ENCODE measurements at places on chromosomes 3 and 15.

GRCh38 chr3:49132437-49133225, at the start of gene LAMB2:
Gene LAMB2, minus strand, starts transcription at chr3:49133050. Its CDS starts 183 bp downstream, at chr3:49132867.
- peak within 1 kb of the TSS; percentile 74 for H3K4me3 ChIP-seq
- peaks cover 37% of the 10 kb centered on the region for H3K4me1 ChIP-seq
- no peaks in the 10 kb centered on the region for H3K27me3 ChIP-seq
- peak within 1 kb of the TSS; percentile 93 for H3K27ac ChIP-seq
- peak; percentile 79 for DNase-seq

GRCh38 chr3:11152301-11152700, 2.0 kb upstream of the HRH1 start:
- no peak overlapping the region for H3K27ac ChIP-seq
- peaks cover 9% of the 10 kb centered on the region for H3K27me3 ChIP-seq
- H3K4me3 ChIP-seq, result no peak overlapping the region
- peaks cover 27% of the 10 kb centered on the region for H3K4me1 ChIP-seq
- DNase-seq, result no peak

DNA sequence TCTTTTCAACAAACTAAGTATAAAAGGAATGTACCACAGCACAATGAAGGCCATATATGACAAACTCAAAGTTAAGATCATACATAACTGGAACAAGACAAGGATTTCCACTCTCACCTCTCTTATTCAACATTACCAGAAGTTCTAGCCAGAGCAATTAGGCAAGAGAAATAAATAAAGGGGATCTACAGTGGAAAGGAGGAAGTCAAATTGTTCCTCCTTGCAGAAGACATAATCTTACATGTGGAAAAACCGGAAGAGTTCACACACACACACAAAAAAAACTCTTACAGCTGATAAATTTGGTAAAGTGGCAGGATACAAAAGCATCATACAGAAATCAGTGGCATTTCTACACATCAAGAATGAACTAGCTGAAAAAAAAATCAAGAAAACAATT, 277.9 kb downstream of the MCTP2 start:
- H3K4me1 ChIP-seq, result no peaks in the 10 kb centered on the region
- no peak for DNase-seq
- no peak overlapping the region for H3K4me3 ChIP-seq

DNA sequence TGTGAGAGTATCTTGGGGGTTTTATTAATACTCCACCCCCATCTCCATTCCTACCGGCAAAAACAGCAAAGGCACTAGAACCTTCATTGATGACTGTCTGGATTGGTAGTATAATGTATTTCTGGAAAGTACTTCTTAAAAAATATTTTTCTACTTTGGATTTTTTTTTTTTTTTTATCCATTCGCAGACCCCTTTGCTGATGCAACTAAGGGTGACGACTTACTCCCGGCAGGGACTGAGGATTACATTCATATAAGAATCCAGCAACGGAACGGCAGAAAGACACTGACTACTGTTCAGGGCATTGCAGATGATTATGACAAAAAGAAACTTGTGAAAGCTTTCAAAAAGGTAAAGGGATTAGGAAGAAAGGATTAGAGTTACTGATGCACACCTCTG, 1.2 kb downstream of the EIF1B start:
- H3K27me3 ChIP-seq, result no peaks in the 10 kb centered on the region
- peaks cover 7% of the 10 kb centered on the region for H3K4me1 ChIP-seq
- H3K4me3 ChIP-seq, result peak overlapping the region; percentile 99
- peak; percentile 79 for DNase-seq

- no peak overlapping the region for H3K27ac ChIP-seq
- peaks cover 51% of the 10 kb centered on the region for H3K36me3 ChIP-seq
- peak overlapping the region; percentile 93 for H3K4me3 ChIP-seq
- no peak for DNase-seq
Observed at GRCh38 chr3:49022688-49023171, 809 bp downstream of the NDUFAF3 start.

GRCh38 chr15:32676169-32676568, 34.7 kb downstream of the SCG5 start:
- H3K27ac ChIP-seq, result no peak overlapping the region
- DNase-seq, result no peak
- no peak overlapping the region for H3K4me3 ChIP-seq
- H3K4me1 ChIP-seq, result peaks cover 11% of the 10 kb centered on the region

- DNase-seq, result no peak
- no peaks in the 10 kb centered on the region for H3K27me3 ChIP-seq
- no peak overlapping the region for H3K4me3 ChIP-seq
- H3K27ac ChIP-seq, result no peak overlapping the region
- H3K36me3 ChIP-seq, result peaks cover 39% of the 10 kb centered on the region
- H3K4me1 ChIP-seq, result peaks cover 24% of the 10 kb centered on the region
Observed at GRCh38 chr3:14513566-14514322, 26.4 kb downstream of the GRIP2 start.

DNA sequence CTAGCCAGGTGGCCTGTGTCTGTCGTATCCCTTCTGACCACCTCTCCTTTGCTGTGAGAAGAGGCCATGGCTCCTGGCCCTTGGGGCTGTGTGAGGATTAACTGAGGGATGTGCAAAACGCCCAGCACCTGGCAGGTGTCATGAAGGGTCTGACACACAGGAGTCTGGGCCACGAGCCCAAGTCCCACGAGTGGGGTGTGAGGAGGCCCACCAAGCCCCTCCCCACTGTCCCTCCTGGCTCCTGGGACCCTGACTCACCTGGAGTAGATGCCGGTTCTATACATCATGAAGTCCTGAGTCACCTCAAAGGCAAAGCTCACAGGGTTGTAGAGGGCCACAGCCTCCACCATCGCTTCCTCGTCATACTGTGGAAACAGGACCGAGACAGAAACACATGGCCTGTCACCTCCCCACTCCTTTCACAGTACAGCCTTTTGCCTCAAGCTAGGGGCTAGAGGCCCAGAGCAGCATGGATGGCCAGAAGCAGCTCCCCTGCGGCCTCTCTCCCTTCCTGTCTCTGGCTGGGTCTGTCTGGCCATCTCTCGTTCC, 19.7 kb downstream of the CTSH start:
- H3K4me3 ChIP-seq, result no peak overlapping the region
- no peak overlapping the region for H3K27ac ChIP-seq
- no peaks in the 10 kb centered on the region for H3K27me3 ChIP-seq
- peaks cover 61% of the 10 kb centered on the region for H3K36me3 ChIP-seq
- peaks cover 3% of the 10 kb centered on the region for H3K4me1 ChIP-seq

DNA sequence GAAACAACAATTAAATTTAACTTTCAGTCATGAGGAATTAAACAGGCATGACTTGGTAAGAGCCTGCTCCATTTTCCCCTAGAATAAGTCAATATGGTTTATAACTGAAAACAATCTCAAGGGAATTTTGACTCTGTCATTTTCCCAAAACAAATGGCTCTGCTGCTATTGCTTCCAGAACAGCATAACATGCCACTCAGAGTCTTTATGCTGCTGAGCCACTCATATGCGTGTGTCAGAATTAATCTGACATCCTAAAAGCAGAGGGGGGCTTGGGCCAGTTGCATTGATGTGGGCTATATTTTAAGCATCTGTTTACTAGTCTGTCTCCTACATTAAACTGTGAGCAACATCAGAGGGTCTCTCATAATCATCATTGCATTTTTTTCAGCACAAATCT, 111.1 kb upstream of the ABI3BP start:
- no peak overlapping the region for H3K4me3 ChIP-seq
- H3K36me3 ChIP-seq, result no peaks in the 10 kb centered on the region
- no peaks in the 10 kb centered on the region for H3K27me3 ChIP-seq
- H3K27ac ChIP-seq, result no peak overlapping the region
- DNase-seq, result peak; percentile 36

GRCh38 chr3:136838641-136839555, 20.0 kb downstream of the SLC35G2 start:
- no peak for DNase-seq
- H3K27me3 ChIP-seq, result no peaks in the 10 kb centered on the region
- peaks cover 4% of the 10 kb centered on the region for H3K36me3 ChIP-seq
- H3K4me1 ChIP-seq, result no peaks in the 10 kb centered on the region

- peak; percentile 78 for DNase-seq
- H3K4me1 ChIP-seq, result peaks cover 5% of the 10 kb centered on the region
- peak overlapping the region; percentile 58 for H3K4me3 ChIP-seq
- H3K27ac ChIP-seq, result peak overlapping the region; percentile 59
- H3K27me3 ChIP-seq, result peaks cover 2% of the 10 kb centered on the region
- H3K36me3 ChIP-seq, result no peaks in the 10 kb centered on the region
Observed at GRCh38 chr3:105353485-105354161, 13.1 kb upstream of the ALCAM start.

- no peaks in the 10 kb centered on the region for H3K4me1 ChIP-seq
- DNase-seq, result no peak
- H3K36me3 ChIP-seq, result no peaks in the 10 kb centered on the region
- no peak overlapping the region for H3K4me3 ChIP-seq
Observed at GRCh38 chr3:115428841-115429240, 194.5 kb upstream of the GAP43 start.

DNA sequence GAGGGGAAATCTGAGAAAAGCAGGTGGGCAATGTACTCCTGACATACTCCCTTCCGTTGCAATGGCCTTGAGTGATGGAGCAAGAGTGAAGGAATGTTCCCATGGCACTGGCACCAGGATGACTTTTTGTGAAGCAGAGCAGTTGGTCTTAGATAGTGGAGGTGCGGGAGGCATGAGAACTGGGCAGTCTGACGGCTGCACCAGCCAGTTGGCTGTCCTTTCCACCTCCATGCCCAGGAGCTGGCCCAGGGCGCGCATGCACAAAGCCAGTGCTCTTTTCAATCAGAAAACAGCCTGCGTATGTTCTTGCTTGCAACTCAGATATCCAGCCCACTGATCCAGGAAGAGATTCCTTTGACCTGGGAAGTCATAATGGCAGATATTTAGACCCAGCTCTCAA, 136.8 kb downstream of the PGPEP1L start:
- H3K36me3 ChIP-seq, result no peaks in the 10 kb centered on the region

GRCh38 chr3:182692695-182693094, 100.6 kb upstream of the ATP11B start:
- H3K27me3 ChIP-seq, result no peaks in the 10 kb centered on the region
- H3K36me3 ChIP-seq, result no peaks in the 10 kb centered on the region
- no peak overlapping the region for H3K27ac ChIP-seq
- H3K4me3 ChIP-seq, result no peak overlapping the region
- no peaks in the 10 kb centered on the region for H3K4me1 ChIP-seq

- DNase-seq, result no peak
- H3K27ac ChIP-seq, result no peak overlapping the region
Observed at GRCh38 chr15:76006136-76006778, 6.0 kb downstream of the NRG4 start.

DNA sequence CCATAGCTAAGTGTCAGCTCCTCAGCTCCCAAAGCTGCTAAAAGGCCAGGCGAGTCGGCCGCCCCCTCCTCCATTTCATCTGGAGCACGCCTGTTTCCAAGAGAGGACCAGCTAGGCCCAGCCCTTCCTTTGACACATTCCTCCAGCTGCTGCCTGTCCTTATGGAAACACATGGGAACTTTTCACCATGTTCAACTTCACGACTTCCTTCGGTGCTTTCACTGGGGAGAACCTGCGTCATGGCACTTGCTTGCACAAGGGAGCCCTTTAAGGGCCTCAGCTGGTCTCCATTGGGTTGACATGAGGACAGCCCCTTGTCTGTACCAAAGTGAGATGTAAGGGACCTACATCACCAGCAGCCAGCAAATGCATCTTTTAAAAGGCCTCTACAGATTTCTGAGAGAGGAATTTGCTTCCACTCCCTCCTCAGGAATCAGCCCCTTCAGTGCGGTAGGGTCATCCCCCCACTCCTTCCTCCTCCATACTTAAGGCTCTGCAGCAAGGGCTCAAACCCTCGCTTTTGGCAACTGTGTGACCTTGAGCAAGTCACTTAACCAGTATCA, 2.1 kb downstream of the MAGI1 start:
- H3K27ac ChIP-seq, result no peak overlapping the region
- H3K4me3 ChIP-seq, result peak overlapping the region; percentile 93
- peaks cover 33% of the 10 kb centered on the region for H3K4me1 ChIP-seq
- DNase-seq, result no peak

- H3K27ac ChIP-seq, result no peak overlapping the region
- DNase-seq, result no peak
- H3K36me3 ChIP-seq, result no peaks in the 10 kb centered on the region
Observed at GRCh38 chr15:70140543-70141375, 43.0 kb upstream of the TLE3 start.

GRCh38 chr3:182633186-182633585, 160.1 kb upstream of the ATP11B start:
- H3K4me1 ChIP-seq, result no peaks in the 10 kb centered on the region
- no peak overlapping the region for H3K4me3 ChIP-seq
- no peak overlapping the region for H3K27ac ChIP-seq
- H3K36me3 ChIP-seq, result no peaks in the 10 kb centered on the region
- no peak for DNase-seq

DNA sequence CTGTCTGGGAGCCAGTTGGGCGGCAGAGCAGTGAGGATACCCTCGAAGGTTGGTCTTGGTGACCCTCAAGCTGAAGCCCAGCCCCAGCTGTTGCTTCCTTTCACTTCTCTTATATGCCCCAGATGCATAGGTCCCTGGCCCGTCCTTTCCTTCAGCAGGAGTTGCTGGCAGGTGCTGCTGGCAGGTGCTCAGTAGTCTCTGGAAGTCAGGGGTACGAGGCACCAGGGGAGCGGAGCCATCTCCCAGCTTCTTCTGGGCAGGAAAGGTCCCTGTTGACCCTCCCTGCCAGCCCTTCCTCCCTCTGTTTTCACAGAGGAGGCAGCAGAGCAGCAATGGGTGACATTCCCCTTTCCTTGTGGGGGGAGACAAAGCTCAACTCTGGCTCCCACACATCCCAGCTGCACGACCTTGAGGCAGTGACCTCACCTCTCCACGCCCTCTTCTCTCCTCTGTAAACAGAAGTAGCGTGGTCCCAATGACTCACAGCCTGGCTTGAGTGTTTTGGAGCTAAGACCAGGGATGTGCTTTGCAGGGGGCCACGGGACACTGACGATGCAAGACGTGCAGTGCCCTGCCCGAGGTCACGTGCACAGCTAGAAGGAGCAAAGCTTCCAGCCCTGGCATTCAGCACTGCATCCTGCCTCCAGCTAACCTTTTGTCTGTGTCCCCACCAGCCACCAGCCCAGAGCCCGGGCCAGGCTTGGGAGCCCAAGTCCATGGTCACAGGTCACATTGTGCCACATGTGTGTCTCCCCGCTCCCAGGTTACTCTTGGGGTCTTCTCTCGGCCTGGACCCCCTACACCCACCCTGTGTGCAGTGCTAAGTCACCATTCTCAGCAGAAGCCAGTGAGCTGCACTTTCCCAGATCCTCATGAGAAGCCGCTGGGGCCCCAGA, 49.7 kb downstream of the SLC6A6 start:
- peak overlapping the region; percentile 79 for H3K27ac ChIP-seq
- H3K27me3 ChIP-seq, result no peaks in the 10 kb centered on the region
- H3K36me3 ChIP-seq, result peaks cover 46% of the 10 kb centered on the region
- H3K4me1 ChIP-seq, result peaks cover 51% of the 10 kb centered on the region
- DNase-seq, result no peak
- H3K4me3 ChIP-seq, result no peak overlapping the region

- peaks cover 9% of the 10 kb centered on the region for H3K36me3 ChIP-seq
- no peak overlapping the region for H3K4me3 ChIP-seq
- no peaks in the 10 kb centered on the region for H3K27me3 ChIP-seq
- H3K27ac ChIP-seq, result no peak overlapping the region
- no peak for DNase-seq
Observed at GRCh38 chr15:62822228-62822627, 220.3 kb upstream of the TPM1 start.

GRCh38 chr3:70974747-70975146, 608.8 kb downstream of the FOXP1 start:
- H3K4me1 ChIP-seq, result peaks cover 7% of the 10 kb centered on the region
- no peak for DNase-seq
- no peak overlapping the region for H3K4me3 ChIP-seq
- H3K27ac ChIP-seq, result no peak overlapping the region
- H3K36me3 ChIP-seq, result peaks cover 3% of the 10 kb centered on the region

All from spinal cord (tissue), 10 donors.